ENCODE measurements at places on chromosomes 1 and 21. TPM values are rescaled to one million over a fixed set of nuclear protein-coding genes. Genes with fewer than 3 reads are reported as not detected.
A peak's percentile ranks its signal among the peaks of the same experiment; 100 is the strongest.

- peak; percentile 69 for DNase-seq
These were observed 57.6 kb downstream of the LDLRAD2 start for GRCh38 chr1:21869620-21870121.

DNA sequence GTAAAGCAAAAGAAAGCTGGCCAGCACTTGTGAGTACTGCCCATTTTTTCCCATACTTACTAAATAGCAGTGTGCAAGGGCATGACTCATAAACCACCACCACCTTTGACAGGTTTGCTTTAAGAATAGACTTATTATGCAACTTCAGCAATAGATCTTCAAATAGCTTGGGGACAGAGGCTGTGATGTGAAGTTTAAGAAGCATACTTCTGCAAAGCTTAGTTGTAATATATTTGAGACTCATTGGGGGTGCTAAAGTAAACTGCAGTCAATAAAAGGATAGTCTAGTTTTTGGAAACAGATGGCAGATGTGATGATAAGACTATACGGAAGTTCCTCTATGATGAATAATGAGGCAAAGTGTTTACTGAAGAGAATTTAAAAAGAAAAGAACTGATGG, 210.0 kb downstream of the PLA2G4A start:
- no peak for DNase-seq

- no peak for DNase-seq
These were observed 5.5 kb upstream of the TMEM51 start for GRCh38 chr1:15148004-15148403.

DNA sequence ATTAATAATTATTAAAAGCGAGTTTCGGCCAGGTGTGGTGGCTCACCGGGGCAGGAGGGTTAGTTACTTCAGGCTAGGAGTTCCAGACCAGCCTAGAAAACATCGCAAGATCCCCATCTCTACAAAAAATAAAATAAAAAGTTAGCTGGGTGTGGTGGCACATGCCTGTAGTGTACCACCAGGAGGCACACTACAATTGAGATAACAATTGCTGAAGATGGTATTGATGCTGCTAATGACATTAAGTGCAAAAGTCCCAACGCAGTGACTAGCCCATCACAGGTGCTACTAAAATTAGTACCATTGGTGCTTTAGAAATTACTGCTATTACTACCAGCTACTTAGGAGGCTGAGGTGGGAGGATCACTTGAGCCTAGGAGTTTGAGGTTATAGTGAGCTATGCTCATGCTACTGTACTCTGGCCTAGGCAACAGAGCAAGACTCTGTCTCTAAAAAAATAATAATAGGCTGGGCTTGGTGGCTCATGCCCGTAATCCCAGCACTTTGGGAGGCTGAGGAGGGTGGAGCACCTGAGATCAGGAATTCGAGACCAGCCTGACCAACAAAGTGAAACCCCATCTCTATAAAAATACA, 156.6 kb downstream of the GREM2 start:
- DNase-seq = no peak

DNA sequence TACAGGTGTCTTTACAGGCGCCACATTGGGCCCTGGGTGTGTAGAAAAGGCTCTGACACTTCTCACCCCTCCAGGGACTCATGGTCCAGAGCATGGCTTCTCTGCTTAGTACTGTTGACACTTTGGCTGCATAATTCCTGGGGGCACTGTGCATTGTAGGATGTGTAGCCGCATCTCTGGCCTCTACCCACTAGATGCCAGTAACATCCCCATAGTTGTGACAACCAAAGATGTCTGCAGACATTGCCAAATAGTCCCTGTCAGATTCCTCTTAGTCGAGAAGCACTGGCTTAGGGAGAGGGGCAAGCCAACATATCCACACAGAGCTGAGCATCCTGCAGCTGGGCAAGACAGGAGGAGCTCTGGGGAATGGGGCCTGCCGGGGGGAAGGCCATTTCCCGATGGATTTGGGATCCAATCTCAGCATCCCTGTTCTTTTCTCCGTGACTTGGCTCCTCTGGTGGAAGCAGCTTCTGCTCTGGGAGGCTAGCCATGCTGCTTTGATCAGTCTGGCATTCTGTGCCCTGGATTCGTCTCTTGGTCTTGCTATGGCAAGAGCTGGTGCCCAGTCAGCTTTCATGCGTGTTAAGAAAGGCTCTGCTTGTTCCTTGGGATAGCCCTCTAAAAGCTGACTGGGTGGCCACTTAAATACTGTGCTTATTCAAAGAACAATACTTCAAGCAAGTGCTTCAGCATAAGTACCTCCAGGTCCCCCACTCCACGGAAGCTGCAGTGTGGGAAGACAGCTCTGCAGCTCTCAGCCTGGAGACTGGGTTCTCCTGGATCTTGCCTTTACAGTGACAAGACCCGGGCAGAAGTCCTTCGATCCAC, 38.3 kb upstream of the SCMH1 start:
- DNase-seq = no peak

DNA sequence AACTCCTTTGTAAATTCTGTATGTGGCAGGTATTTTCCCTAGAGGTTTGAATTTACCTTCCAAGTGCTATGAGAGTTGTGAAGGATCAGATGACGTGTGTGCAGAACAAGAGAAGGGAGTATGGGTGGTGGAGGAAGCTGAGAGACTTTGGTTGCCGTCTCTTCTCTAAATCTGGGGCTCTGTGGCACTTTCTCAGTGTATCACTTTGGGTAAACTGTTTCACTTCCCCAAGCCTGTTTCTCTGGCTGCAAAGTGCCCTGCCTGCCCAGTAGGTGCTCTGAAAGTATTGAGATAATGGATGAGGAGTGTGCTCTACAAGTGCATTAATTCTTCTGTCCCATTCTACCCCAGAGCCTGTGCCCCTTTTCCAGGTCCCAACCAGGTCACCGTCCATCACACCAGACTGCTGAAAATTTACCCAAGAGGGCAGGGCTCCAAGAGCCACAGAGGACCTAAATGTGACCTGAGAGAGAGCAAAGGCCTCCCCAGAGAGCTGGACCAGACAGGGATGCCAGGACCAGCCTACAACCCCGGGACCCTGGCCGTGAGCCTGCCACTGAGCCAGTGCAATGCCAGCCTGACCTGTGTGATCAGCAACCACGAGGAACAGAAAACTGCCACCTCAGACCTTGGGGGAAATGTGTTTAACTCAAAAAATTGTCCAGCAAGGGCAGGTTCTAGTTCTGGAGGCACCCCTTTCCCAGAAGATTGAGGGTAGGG, 131.6 kb upstream of the ETV3 start:
- no peak for DNase-seq

Gene CA6
- total RNA-seq = not detected
